ENCODE measurements at places on chromosomes 5 and 9.

GRCh38 chr9:4131946-4132345, 167.9 kb downstream of the GLIS3 start:
- DNase-seq, result no peak

DNA sequence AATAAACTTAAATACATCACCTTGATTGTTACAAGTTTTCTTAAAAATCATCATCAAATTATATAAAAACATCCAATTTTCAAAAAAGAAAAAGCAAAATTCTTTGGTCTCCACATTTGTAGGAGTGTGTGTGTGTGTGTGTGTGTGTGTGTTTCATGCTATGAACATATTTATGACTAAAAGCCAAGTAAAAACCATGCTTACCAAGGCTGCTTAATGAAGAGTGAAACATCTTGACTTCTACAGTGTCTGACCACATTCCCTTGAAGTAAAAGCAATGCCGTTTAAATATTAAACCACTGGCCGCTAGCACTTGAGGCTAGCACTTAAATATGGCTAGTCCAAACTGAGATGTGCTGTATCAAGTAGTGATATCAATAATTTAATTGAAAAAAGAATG, 549.1 kb upstream of the CCNG1 start:
- DNase-seq, result no peak

DNA sequence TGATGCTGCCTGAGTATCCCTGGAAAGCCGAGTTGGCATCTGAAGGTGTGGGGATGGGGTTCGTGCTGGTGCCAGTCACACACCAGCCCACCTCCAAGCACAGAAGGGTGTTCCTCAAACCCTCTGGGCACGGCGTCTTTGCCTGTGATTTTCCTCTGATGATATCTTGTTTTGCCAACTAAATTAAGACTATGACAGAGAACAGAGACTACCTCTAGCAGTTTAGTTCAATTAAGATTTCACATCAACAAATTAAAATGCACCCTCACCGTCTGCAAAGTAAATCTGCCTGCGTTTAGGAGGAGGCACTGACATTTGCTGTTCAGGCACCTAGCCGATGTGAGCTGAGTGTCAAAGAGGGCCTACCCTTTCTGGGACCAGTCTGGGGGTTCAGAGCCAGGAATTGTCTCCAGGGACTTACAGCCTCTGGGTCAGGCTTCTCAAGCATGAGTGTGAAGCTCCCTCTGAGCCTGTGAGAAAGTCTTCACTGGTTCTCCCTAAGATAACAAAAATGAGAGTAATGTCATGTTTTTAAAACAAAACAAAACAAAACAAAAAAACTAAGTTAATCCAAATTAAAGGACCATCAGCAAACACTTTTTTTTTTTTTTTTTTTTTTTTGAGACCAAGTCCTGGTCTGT, 55.4 kb upstream of the CTNNA1 start:
- no peak for DNase-seq

GRCh38 chr5:141051521-141051866, 320 bp downstream of the PCDHB1 start:
- no peak for DNase-seq

- DNase-seq, result peak; percentile 15
Measured at GRCh38 chr5:138874771-138875551, at the start of gene LRRTM2. LRRTM2 (minus strand) TSS chr5:138875335; CDS start chr5:138874911, 424 bp downstream.

GRCh38 chr5:167578977-167579692, 712.3 kb upstream of the WWC1 start:
- no peak for DNase-seq

DNA sequence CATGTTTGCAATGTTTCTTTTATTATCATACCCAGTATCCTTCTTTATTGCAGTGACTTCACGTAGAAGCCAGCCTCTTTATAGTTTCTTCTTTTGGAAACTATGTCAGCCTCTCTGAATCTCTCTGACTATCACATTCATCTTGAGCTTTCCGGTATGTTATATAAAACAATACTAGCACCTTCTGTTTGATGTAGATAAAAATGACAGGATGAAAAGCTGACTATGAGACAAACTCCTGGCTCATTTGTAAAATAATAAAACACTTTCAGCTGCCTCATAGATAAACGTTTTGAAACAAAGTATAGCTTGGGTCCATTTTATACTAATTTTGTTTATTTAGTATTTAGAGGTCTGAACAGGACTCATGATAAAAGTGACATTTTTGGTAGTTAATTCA, 1145.4 kb upstream of the NUDT12 start:
- DNase-seq, result no peak

- no peak for DNase-seq
Measured at GRCh38 chr9:92044936-92045335, 70.3 kb downstream of the SPTLC1 start.

DNA sequence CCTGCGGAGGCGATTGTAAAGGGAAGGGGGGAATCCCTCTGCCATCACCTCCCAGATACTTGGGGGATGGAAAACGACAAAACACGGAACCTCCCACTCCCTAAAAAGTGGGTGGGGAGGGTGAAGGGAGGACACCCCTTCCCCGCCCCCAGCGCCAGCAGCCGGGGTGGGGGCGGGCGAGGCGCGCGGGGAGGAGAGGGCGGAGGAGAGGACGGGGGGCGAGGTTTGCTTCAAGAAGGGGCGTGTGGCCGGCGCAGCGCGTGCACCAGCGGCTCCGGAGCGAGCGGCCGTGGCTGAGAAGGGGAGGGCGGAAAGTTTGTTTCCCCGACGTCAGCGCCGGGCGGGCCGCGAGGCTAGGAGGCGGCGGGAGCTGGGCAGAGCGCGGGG, at the start of gene PRRX2:
PRRX2 (plus strand) TSS at position 259 of the 387 bp plus-strand sequence. CDS start 221 bp downstream, outside the sequence.
- DNase-seq, result no peak

DNA sequence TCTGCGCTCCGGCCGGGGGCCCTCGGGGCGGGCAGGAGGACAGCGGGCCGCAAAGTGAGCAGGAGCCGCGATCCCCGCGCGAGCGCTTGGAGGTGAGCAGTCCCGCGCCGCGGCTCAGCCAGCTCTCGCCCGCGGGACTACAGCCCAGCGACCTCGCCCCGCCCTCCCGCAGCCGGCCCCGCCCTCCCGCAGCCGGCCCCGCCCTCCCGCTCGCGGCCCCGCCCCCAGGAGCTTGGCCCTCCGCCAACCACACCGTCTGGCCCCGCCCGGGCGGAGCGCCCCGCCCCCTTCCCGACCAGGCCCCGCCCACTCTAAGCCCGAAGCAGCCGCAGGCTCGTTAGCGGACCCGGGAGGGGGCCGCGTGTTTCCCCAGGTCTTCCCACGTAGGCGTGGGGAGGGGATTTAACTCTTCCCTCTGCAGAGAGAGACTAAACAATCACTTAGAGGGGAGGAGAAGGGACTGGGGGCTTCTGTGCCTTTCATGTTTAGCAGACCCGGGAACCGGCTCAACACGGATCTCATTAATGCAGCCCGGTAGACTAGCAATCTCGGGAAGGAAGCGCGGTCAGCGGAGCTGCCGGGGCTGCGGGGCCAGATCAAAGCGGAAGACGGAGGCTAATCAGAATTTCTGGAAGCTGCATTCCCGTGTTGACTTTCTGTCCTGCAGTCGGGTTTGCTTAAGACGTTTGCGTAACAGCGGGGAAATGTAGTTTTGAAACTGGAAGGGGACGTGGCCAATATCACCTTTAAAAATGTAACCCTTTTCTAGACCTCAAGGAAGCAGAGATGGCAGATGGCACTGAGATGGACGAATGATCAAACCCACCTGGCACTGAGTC, at the start of gene MYO10:
MYO10 (minus strand) TSS at position 139 of the 839 bp plus-strand sequence. CDS start 480 bp downstream, outside the sequence.
- peak; percentile 76 for DNase-seq

DNA sequence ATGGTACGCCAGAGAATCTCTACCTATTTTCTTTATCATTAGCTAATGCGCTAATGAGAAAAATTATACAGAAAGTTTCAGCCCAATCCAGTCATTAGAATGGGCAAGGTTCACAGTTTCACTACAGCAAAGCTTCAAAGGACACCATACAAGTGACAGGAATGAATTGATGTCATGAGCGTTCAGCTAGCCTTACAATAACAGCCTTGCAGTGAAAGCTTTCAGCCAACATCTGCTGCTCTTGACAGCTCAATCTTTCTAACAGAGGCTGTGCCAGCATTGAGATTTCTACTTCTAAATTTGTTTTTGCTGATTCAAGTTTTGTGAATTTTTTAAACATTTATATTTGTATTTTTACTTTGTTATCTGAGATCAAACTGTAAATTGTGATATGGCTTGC, 302.4 kb upstream of the FAM174A start:
- no peak for DNase-seq

- no peak for DNase-seq
Measured at GRCh38 chr5:109062664-109063063, 315.0 kb downstream of the FER start.

GRCh38 chr5:96703384-96703920, 41.3 kb downstream of the CAST start:
- no peak for DNase-seq

DNA sequence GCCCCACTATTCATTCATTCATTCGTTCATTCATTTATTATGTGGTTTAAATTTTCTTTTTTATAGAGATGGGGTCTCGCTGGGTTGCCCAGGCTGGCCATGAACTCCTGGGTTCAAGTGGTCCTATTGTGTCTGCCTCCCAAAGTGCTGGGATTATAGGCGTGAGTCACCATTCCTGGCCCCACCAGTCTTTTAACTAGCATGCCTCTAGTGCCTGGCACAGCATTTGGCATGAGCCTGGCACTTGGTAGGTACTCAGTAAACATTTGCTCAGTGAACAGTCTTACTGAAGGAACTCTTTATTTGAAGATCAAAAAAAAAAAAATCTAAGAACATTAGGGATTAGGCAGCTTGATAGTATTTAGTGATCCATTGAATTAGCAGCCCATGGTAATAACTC, 98.1 kb downstream of the KDM4C start:
- no peak for DNase-seq

DNA sequence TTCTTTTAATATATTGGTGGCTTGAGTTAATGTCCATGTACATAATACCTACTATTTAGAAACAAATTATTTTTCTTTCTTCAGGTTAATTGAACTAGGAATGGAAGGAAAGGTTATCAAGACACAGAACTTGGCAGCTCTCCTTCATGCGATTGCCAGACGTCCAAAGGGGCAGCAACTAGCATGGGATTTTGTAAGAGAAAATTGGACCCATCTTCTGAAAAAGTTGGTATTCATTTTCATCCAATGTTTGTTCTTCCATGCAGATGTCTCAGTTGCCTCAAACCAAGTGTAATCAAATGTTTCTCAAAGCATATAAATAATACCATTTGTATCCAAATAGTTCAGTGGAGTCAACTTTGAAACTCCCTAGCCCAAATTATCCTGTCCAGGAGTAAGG, 22.6 kb upstream of the LNPEP start:
- DNase-seq, result no peak

DNA sequence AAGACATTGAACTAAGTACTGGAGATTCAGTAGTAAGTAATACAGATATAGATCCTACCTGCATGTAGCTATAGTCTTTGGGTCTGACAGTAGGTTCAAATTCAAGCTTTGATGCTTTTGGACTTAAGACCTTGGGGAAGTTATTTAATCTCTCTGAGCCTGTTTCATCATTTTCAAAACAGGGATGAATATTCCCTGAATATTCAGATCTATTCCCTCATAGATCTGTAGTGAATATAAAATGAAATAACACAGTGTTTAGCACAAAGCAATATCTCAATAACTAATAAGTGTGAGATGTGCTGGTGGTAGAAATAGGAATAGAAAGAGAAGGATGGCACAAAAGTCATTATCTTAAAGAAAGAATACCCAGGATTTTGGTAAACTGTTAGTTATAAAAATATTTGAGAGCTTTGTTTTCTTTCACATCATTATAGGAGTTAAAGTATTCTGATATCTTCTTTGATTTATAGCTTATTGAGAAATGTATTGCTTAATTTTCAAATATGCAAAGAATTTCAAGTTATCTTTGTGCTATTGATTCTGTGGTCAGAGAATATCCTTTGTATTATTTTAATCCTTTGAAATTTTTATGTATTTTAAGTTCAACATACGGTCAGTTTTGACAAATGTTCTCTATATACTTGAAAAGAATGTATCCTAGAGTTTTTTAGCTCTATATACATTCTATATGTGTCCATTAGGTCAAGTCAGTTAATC, 11.4 kb upstream of the RANBP3L start:
- DNase-seq, result no peak

All from kidney glomerular epithelial cell (primary cell).